Hepatocyte (in vitro differentiated cells): ENCODE measurements at places on chromosomes 11 and 22.

DNA sequence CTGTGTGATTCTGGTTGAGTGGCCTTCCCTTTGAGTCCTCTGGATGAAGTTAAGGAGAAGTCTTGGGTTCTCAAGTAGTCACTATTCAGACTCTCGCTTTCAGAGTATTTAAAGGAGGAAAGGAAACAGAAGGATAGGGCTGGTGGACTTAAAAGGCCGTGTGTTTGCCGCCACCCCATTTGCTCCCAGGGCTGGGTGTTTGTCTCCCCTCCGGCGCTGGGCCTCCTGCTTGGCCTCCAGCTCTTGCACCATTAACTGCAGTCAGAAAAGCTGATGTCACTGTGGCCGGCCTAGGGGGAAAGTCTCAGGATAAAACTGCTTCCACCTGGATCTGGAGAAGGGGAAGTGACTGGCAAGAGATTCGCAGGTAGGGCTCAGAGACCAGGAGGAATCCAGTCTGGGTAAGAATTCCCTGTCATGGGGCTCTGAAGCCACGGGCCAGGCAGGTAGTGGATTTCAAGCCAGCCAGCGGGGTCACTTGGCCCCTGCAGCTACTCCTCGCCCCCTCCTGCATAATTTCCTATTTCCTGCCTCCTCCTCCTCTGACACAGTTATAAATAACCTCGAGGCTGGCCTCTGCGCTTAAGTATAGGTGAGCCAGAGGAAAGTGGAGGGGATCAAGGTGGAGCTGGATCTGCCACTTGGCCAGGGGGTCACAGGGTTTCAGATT, 17.1 kb downstream of the TIMP3 start:
- no peak for DNase-seq

DNA sequence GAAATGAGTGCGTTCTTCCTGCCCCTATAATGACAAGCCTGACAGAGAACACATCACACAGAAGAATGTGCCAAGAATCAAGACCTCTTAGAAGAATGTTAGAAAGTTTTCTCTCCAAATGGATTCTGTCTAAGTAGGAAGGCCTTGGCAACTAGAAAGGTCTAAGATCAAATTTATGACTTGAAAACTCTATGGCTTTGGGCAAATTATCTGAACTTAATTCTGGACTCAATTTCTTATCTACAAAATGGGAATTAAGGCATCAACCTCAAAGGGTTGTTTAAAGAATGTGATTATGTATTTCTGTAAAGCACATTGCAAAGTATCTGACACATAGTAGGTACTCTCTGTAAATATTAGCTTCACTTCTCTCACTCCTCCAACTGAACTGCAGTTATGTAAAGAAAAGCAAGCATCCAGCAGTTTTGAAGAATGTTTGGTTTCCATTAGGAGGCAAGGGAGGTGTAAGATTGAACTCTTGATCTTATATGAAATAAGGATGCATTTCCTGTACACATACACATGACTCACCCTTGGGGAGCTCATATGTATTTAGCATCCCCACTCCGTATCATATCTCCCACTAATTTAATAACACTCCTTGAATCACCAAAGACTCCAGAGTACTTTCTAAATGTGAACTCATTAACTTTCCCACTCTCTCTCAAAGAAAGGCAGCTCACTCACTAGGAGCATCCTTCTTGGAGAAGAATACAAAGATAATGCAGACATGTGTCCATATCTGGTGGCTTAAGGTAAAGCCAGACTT, 77.6 kb downstream of the ETS1 start:
- no peak for DNase-seq

GRCh38 chr22:40326905-40327735, 19.2 kb upstream of the ADSL start:
- DNase-seq = peak; percentile 19

DNA sequence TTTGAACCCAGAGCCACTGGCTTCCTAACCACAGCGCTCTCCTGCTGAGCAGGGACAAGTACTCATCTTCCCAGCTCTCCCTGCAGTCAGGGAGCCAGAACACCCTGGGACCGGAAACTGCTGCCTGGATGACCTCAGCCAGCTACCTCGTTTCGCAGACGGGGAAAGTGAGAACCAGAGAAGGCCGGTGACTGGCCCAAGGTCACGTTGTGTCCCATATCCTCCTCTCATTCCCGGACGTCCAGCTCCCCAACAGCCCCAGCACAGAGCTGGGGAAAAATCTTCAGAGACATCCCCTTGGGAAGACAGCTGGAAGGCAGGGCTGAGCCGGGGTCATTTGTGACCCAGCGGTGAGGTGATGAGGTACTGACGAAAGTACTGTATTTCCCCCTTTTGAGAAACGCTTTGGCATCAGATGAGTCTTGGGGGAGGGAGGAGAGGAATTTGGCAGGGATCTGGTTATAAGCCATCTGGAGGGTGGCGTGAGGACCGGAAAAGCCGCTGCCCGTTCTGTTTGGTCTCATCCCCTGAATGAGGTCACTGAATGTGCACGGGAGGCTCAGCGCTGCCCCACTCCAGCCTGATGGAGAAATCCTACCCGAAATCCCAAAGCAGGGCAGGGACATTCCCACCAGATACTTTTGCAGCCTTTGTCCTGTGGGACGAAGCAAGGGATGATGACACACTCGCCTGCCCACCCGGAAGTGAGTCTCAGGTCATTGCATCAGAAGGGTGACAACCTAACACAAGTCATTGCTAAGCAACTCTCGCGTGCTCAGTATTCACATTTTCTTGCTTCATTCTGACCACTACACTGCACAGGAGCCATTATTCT, 41.1 kb downstream of the LIF start:
- DNase-seq = peak; percentile 72

DNA sequence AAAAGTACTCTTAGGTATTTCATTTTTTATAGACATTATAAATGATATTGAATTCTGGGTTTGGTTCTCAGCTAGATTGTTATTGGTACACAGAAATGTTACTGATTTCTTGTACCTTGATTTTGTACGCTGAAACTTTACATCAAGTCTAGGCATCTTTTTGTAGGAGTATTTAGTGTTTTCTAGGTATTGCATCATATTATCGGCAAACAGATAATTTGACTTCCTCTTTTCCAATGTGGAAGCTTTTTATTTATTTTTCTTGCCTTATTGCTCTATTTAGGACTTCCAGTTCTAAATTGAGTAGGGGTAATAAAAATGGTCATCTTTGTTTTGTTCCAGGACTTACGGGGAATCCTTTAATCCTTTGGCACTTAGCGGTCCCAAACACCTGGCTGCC, 676.6 kb upstream of the CCDC179 start:
- no peak for DNase-seq

GRCh38 chr11:126114486-126115126, 51.9 kb upstream of the CDON start:
- DNase-seq = no peak
